ENCODE measurements at places on chromosomes 3 and 15.

GRCh38 chr15:80596521-80596976 lies 98.6 kb upstream of the ABHD17C start:
- DNase-seq: no peak

- DNase-seq: no peak
These were observed 30.2 kb upstream of the CHMP2B start for GRCh38 chr3:87196879-87197278.

- DNase-seq: peak; percentile 63
These were observed 34.9 kb downstream of the PRKCD start for GRCh38 chr3:53195602-53196574.

DNA sequence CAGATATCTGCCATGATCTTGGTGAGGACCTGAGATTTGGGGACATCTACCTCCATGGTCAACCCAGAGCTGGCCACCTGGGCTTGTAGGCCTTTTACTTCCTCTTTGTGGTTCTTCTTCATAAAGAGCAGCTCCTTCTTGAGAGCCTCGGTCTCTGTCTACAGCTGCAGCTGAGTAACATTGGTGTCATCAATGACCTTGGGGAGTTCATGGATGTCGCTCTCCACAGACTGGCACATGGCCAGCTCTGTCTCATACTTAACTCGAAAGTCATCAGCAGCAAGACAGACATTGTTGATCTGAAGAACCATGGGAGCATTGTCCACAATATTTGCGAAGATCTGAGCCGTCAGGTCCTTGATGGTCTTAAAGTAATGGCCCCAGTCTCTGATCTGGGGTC lies 15.7 kb upstream of the RASA2 start:
- no peak for DNase-seq

DNA sequence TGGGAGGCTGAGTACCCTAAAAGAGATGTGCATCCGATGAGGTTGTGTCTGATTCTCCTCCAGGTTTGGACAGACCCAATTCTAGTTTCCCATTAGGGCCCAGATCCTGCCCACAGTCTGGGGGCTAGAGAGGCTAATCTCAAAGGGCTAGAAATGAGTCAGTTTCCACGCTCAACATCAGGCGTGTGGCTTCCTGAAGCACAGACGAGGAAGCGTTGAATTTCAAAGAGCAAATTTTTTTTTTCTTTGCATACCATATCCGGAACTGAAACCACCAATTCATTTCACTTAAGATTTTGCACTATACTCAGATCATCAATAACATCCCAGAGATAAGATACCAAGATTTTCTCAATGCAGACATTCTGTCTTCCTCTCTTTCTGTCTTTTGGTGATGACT lies 173.8 kb upstream of the BCL6 start:
- DNase-seq: no peak

DNA sequence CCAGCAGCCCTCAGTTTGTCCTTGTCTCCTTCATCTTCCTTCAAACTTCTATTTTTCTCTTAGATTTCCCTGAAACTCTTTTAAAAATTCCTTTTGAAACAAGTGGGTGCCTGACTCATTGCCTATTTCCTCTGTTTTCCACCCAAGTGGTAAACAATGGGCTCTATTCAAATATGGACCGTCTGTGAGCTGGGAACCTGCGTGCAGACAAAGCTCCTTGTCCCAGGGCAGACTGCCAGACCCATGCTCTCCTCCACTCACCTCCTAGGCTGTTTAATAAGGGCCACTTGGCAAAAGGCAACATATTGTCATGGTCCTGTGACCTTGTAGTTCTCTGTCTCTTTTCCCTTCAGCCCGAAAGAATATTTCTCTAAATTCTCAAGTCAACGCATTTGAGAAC lies 332.7 kb upstream of the THBS1 start:
- DNase-seq: no peak

DNA sequence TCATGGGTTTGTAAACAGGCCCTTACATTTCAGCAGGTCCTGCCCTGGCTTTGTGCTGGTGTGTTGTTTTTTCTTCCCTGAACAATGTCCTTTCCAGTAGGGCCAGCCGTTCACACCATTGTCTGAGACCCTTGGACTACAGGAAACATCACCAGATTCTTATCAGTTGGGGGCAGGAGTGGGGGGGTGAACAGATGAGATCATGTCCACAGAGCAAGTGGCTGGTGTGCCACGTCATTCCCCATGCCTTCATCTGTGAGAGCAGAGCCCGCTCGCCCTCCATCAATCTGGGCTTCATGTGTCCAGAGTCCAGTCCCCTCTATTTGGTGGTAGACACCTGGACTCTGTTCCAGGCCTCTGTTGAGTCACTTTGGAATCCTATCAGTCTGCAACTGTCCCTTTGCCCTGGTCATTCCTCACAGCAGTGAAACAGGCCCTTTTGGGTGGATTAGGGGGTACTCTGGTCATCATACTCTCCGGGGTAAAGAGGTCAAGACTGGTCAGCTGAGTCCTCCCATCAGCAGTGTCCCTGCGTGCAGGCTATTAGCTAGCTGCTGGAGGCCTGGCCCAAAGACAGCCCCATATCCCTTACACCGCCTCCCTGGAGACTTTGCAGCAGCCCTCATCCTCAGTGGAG lies 15.0 kb downstream of the SEMA3G start:
- no peak for DNase-seq
